Activated T-cell treated with anti-CD3 and anti-CD28 coated beads, Interleukin-2, amount 50 U/mL, for 72 hours (primary cell): ENCODE measurements at places on chromosomes 12 and 14.
A peak's percentile ranks its signal among the peaks of the same experiment; 100 is the strongest.

DNA sequence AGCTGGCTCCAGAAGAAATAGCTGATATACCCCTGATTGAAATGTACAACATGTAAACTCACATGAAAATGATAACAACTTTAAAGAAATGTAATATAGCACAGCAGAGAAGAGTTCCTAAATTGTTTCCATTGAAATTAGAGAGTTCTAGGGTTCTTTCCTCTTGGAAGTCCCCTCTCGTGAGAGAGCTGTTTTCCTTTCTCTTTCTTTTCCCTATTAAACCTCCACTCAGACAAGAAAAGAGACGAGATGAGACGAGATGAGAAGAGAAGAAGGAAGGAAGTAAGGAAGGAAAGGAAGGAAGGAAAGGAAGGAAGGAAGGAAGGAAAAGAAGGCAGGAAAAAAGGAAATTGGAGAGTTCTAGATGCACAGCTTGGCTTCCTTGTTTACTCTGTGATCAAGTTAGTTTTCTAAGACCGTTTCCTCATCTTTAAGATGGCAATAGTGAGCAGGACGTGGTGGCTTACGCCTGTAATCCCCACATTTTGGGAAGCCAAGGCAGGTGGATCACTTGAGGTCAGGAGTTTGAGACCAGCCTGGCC, 11.9 kb downstream of the DRAM1 start:
- DNase-seq, result no peak

- no peak for DNase-seq
Measured at GRCh38 chr12:74321381-74321780, 216.3 kb upstream of the ATXN7L3B start.

- DNase-seq, result no peak
Measured at GRCh38 chr12:106328735-106329134, 26.2 kb downstream of the TCP11L2 start.

DNA sequence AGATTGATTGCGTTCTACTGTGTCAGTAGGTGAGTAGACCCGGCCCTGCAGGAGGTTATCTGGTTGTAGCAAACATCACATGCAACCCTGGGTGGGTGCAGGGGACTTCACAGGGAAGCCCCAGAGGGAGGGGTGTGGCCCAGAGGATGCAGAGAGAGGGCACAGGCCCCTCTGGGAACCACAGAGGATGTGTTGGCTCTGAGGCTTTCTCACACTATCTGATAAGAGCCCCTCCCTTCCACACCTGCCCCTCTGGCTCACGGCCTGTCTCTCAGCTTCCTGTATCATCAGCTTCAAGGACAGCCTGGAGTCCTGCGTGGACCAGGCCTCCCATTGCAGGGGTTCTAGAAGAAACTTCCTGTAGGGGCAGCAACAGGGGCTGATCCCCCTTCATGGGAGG, 101.9 kb downstream of the RIN3 start:
- DNase-seq, result peak; percentile 69

GRCh38 chr14:104075530-104076151, 9.9 kb upstream of the ASPG start:
- DNase-seq, result no peak

DNA sequence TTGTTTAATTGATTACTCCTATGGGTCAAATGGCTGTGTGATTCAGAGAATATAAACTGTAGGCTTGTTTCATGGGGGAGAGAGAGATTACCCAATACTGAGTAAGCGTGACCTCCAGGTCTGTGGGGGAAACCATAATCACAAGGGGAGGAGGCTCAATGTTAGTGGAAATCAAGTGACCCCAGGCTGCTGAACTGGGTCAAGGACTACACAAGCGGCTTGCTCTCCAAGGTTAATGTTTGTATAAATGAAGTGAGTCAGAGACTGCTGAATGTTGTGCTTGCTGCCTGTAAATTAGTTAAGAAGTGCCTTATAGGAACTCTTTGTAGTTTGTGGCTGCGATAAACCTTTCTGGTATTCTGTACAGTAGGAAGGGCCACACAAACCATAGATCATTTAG, 479.7 kb downstream of the AACS start:
- no peak for DNase-seq

GRCh38 chr12:120438495-120439198, 734 bp downstream of the COX6A1 start:
- DNase-seq, result no peak

DNA sequence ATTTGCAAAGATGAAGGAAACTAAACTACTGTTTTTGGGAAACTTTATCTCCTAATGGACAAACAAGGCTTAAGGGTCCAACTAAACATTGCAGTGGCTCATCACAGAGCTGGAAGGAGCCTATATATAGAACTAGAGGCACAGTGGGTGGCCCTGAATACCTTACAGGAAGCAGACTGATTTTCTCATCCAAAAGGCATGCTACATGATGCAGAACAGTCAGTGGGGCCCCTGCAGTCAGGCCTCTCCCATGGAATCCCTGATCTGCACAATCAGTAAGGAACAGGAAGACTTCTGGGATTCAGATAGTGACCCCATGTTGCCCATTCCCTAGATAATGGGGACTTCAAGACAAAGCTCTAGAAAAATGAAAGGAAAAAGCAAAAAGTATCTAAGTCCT, 1.9 kb upstream of the LLPH start:
- DNase-seq, result no peak
